ENCODE measurements at places on chromosomes 12 and 14.

DNA sequence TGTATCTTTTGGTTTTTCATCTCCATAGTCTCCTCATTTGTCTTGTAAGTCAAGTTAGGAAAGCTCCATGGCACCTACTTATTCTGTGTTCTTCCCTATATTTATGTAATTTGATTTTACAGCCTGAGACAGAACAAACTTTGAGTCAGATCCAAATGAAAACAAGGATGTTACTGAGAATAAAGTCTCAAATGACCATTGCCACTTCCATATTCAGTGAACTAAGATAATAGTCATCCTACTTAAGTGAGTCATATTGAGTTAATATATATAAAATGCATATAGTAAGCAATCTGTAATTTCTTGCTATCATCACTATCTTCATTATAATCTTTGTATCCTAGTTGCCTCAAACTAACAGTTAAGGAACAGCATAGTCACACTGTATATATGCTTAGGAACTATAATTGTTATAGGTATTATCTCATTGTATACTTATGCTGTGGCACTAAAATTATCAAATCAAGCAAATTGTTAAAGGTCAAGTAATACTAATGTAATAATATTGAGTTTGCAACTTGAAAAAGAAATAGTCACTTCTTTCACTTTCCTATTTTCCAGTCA lies 30.8 kb downstream of the TMTC3 start:
- no peak for DNase-seq

DNA sequence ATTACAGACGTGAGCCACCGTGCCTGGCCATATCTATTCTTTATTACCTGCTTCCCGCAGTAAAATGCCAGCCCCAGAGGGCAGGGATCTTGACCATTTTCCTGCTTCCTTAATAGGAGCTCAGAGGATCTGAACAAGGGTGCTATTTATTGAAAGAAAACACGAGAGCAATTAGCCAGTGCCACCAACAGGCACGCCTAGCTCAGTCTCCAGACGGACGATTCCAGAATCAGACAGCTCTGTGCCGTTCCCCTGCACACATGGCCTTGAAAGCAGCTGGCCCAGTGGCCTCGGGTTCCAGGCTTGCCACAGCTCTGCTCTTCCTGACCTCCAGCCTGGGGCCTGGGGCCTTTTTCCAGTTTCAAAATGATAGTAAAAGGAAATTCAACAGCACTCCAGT lies 135.2 kb upstream of the RFLNA start:
- DNase-seq, result no peak

DNA sequence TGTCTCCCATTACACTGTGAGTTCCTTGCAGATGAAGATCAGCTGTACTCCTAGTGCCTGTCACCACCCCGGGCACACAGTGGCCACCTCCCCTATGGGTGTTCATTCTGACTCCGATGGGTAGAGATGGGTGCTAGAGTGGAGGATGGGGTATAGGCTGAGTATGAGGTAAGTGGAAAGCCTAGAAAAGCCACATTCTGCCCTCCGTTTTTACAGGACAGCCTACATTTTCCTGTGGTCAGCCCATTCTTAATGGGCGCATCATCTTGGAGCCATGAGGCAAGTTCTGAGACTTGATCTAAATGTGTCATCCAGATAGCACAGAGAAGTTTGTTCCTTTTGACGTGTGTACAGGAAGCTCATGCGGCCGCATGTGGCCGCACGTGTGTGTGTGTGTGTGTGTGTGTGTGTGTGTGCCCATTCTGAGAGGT lies 166.7 kb upstream of the HIF1A start:
- DNase-seq, result no peak

GRCh38 chr14:64260418-64260817 lies 33.8 kb downstream of the ESR2 start:
- DNase-seq, result no peak

Measured in CD4-positive, alpha-beta T cell treated with Interleukin-17A for 4 hours (primary cell).